HCT116 (cell line): ENCODE measurements at places on chromosomes 5 and 9. TPM values are rescaled to one million over a fixed set of nuclear protein-coding genes. Genes with fewer than 3 reads are reported as not detected.

The JAKMIP2 gene
- not detected for total RNA-seq

The SLC25A2 gene
- total RNA-seq, result 0.42 TPM

The MEIKIN gene
- not detected for total RNA-seq

The SH2D3C gene
- total RNA-seq, result 1.3 TPM

DNA sequence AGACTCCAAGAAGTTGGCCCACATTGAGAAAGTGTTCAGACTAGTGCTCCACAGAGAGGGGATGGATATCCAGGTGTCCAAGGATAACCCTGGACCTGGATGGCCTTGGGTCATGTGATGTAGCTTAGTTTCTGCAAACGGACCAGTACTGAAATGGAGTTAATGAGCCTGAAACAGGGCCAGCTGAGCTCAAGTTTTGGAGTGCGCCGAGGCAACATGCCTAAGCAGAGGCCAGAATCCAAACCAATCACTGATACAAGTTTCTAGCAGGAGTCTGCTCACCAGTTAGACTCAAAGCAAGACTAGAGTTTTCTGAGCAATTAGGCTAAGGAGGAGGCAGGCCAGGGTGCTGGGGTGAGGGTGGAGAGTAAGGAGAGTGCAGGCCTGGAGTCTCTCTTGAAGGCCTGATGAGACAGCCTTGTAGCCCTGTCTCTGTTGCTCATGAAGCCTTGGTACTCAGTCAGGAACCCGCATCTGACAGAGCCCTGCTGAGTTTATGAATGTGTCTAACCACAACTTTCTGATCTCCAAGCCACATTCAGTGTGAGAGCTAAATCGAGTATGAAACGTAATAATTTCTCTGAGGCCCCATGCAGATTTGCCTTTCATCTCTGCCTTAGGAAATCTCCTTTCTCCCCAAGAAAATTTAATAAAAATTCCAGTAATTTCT lies 68.9 kb upstream of the EQTN start:
- no peak overlapping the region for H3K4me3 ChIP-seq
- H3K36me3 ChIP-seq, result no peaks in the 10 kb centered on the region
- H3K4me1 ChIP-seq, result peaks cover 2% of the 10 kb centered on the region; the same call in 1 of the 2 replicates
- no peak overlapping the region for H3K27ac ChIP-seq
- no peak for DNase-seq

DNA sequence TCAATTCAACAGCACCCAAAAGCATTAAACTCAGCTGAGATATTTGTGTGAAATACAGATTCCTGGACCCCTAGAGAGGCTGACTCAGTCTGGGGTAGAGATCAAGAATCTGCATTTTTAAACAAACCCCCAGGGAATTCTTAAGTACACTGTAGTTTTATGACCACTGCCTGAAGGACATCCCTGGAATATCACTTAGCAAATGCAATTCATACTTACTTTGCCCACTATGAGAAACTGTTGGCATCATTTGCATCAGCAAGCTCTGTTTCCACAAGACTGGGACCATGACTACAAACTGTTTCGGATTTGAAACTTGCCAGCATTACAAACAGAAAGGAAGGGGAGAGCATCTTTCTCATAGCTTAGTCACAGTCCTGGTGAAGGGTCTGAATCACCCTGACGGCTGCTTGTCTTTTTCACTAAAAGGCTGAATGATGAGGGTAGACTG lies 63.7 kb downstream of the MLLT3 start:
- no peak overlapping the region for H3K4me3 ChIP-seq
- DNase-seq, result no peak
- no peak overlapping the region for H3K27ac ChIP-seq
- no peaks in the 10 kb centered on the region for H3K4me1 ChIP-seq
- H3K27me3 ChIP-seq, result peaks cover 29% of the 10 kb centered on the region

GRCh38 chr9:70195456-70195855 lies 63.3 kb upstream of the SMC5 start:
- no peak overlapping the region for H3K4me3 ChIP-seq
- H3K36me3 ChIP-seq, result no peaks in the 10 kb centered on the region
- no peak for DNase-seq
- H3K27ac ChIP-seq, result no peak overlapping the region
- no peaks in the 10 kb centered on the region for H3K27me3 ChIP-seq
- peaks cover 7% of the 10 kb centered on the region for H3K4me1 ChIP-seq

DNA sequence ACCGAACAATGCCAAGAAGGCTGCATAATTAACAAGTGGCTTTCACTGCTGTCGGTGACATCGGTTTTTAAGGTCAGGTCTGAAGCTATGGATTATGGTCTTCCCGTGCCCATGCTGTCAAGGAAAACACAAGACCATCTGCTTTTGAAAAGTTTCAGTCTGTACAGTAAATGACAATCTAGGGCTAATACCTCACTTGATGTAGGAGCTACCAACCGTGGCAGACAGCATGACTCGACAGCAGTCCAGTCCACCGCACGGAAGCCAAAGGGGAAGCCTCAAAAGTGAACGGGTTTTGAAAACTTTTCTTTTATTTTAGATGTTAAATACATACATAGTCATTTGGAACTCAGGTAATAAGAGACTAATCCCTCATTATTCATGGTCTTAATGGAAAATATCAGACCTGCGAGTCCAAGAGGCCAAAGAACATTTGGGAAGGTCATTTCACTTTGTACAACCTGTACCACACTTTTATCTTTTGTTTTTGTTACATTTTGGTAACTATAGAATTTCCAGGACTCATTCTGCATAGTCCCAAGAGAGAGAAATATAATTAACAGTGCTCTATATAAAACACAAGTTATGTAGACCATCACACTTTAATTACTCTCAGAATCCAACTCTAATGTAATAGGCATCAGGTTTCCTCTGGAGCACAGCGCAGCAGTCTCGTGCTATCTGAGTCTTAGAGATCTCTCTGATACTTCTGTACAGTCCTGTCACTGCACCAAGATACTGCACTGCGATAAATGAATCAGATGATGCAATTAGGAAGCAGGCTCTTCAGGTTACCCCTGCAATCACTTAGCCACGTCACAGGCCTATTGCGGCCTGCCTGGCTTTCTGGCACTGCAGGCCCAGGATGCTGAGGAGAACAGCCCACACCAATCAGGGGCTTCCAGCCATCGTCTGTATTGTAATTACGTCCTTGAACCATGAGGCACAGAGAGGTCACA lies 184.9 kb downstream of the FANCC start:
- H3K4me1 ChIP-seq, result no peaks in the 10 kb centered on the region
- H3K27ac ChIP-seq, result no peak overlapping the region
- no peaks in the 10 kb centered on the region for H3K27me3 ChIP-seq

GRCh38 chr9:135948968-135949367 lies 12.2 kb downstream of the UBAC1 start:
- H3K4me3 ChIP-seq, result no peak overlapping the region
- H3K36me3 ChIP-seq, result peaks cover 28% of the 10 kb centered on the region

DNA sequence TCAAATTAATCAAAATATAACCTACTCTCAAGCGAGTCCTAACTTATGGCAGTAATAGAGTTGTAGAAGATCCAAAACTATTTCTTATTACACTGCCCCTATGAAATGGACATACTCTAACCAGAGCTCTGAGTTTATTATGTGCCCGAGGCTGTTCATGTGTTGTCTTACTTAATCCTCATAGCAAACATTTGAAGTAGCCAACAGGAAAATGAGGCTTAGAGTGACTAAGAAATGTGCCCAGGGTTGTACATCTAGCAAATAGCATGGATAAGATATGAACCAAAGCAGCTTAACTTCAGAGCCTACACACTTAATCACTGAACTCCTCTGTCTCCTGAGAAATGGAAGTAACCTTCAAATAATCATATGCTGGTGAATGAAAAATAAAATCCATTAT lies 1551.7 kb downstream of the MAT2B start:
- no peaks in the 10 kb centered on the region for H3K27me3 ChIP-seq
- H3K27ac ChIP-seq, result no peak overlapping the region
- no peak for DNase-seq
- no peaks in the 10 kb centered on the region for H3K4me1 ChIP-seq

GRCh38 chr5:139660923-139661814 lies 13.0 kb downstream of the CXXC5 start:
- no peaks in the 10 kb centered on the region for H3K36me3 ChIP-seq
- H3K27ac ChIP-seq, result peak overlapping the region; percentile 97
- no peaks in the 10 kb centered on the region for H3K27me3 ChIP-seq
- peaks cover 72% of the 10 kb centered on the region for H3K4me1 ChIP-seq
- H3K4me3 ChIP-seq, result peak overlapping the region; percentile 42
- peak; percentile 63 for DNase-seq

- no peaks in the 10 kb centered on the region for H3K36me3 ChIP-seq
- H3K4me1 ChIP-seq, result peaks cover 13% of the 10 kb centered on the region
- H3K27ac ChIP-seq, result no peak overlapping the region
- DNase-seq, result peak; percentile 71
- no peaks in the 10 kb centered on the region for H3K27me3 ChIP-seq
- H3K4me3 ChIP-seq, result no peak overlapping the region
Observed at GRCh38 chr9:126474786-126475485, 138.8 kb upstream of the LMX1B start.

DNA sequence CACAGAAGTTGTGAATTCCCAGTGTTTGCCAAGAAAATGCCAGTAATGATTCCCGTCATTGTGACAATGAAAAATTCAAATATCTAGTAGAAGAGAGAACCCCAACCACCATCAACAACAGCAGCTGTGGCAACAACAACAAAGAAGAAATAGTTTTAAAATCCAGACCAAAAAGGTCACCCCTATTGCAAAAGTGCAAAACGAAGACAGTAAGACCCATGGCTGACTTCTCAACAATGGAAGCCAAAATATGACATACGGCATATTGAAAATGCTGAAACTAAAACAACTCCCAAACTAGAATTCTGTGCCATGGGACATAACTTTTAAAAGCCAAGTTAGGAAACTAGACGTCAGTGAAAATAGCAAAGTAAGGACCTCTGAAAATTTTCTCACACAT lies 270.6 kb downstream of the IRX2 start:
- no peaks in the 10 kb centered on the region for H3K36me3 ChIP-seq
- no peak overlapping the region for H3K27ac ChIP-seq
- no peak overlapping the region for H3K4me3 ChIP-seq
- no peak for DNase-seq
- no peaks in the 10 kb centered on the region for H3K4me1 ChIP-seq

DNA sequence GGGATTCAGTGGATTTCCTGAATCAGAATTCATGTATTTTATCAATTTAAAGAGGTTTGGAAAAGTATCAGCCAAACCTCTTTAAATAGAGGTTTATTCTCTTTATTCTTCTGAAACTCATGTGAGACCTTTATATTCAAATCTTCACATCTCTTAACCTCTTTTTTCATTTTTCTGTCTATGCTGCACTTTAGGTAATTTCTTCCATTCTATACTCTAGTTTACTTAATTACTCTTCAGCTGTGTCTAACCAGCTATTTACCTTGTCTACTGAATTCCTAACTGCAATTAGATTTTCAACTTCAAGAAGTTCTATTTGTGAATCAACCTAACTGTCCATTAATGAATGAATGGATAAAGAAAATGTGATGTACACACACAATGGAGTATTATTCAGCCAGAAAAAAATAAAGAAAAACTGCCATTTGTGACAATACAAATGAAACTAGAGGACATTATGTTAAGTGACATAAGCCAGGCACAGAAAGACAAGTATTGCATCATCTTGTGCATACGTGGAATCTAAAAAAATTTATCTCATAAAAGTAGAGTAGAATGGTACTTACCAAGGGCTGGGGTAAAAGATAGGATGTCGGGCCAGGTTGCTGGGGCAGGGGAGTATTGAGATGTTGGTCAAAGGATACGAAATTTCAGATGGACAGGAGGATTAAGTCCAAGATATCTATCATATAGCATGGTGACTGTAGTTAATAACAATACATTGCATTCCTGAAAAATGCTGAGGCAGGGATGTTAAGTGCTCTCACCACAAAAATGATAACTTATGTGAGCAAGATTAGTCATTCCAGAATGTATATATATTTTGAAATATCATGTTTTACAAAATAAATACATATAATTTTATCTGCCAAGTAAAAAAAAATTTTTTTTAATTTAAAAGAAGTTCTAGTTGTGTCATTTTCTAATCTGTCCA lies 129.5 kb upstream of the LRRTM2 start:
- DNase-seq, result no peak
- H3K36me3 ChIP-seq, result no peaks in the 10 kb centered on the region
- no peaks in the 10 kb centered on the region for H3K4me1 ChIP-seq
- no peak overlapping the region for H3K4me3 ChIP-seq
- no peak overlapping the region for H3K27ac ChIP-seq

DNA sequence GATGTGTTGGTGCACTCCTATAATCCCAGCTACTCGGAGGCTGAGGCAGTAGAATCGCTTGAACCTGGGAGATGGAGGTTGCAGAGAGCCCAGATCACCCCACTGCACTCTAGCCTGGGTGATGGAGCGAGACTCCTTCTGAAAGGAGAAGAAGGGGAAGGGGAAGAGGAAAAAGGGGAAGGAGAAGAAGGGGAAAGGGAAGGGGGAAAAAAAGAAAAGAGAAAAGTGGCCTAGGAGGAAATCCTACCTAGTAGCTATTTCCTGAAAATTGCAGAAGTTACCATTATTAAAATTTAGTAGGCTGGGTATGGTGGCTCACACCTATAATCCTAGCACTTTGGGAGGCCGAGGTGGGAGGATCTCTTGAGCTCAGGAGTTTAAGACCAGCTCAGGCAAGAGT lies 67.4 kb downstream of the ARRDC3 start:
- H3K4me3 ChIP-seq, result no peak overlapping the region
- no peak for DNase-seq
- no peaks in the 10 kb centered on the region for H3K27me3 ChIP-seq
- H3K27ac ChIP-seq, result no peak overlapping the region

DNA sequence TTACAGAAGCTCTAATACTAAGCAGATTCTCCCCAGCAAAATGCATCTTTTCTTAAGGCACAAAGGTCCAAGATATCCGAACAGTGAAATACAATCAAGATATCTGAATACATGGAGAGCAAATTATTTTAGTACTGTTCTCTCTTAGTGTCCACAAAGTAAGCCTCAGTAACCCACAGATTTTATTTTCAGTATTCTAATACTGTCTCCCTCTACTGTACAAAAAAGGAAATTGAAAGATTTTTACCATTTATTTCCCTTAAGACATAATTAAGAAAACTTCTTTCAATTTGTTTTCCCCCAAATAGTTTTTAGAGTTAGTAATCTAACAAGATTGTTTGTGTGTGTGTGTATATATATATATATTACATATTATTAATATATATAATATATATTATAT lies 24.7 kb upstream of the NOL6 start:
- DNase-seq, result no peak
- H3K4me3 ChIP-seq, result no peak overlapping the region
- no peaks in the 10 kb centered on the region for H3K27me3 ChIP-seq
- H3K36me3 ChIP-seq, result no peaks in the 10 kb centered on the region
